NCI-H748 treated with DMSO at 0.1 percent for 48 hours (cell line): ENCODE measurements at places on chromosomes 12 and 14.

DNA sequence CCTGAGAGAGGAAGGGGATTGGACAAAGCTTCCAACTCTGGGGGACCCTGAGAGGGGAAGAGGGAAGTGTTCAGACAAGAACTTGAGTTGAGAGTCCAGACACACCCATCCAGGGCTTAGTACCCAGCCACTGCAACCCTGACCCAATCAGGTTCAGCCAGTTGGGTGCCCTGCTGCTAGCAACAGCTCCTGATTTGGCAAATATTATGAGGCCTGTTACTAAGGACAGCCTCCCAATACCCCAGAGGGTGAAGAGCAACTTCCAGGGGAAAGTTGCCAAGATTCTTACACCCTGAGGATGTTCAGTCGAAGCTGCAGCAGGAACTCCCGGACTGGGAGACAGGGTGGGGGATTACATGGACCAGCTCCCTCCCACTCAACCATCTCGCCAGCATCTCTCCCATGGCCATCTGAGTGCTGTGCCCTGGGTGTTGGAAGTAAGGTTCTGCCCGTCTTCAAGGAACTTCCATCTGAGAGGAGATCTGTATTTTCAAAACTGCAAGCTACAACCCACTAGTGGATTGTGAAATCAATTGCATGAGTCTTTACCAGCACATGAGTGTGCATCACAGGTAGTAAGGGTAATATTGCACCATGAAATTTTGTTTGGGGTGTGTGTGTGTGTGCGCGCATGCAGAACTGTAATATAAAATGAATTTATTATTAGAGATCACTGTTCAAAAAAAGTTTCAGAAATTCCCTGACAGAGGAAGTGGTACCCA lies 11.5 kb upstream of the KRT78 start:
- no peak for DNase-seq

GRCh38 chr12:169528-170370 lies 44.2 kb downstream of the SLC6A12 start:
- DNase-seq: no peak

DNA sequence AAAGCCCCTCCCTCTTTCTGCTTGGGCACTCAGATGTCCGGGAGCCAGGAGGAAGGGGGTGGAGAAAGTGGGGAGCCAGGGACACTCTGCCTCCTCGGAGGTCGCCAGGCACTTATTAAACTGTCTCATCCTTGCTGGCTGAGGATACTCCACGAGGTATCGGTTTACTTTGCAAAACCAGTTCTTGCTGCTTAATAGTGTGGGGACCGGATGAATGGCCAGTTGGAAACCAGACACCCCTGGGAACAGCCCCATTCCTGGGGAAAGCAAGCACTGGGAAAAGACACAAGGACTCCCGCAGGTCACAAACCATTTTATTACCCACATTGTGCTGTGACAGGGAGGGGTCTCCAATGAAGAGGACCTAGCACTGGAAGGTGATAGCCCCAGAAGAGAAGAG lies 34.2 kb downstream of the CCDC88C start:
- DNase-seq: peak; percentile 90

- no peak for DNase-seq
Observed at GRCh38 chr14:75343911-75344310, 65.3 kb downstream of the FOS start.

- DNase-seq: no peak
Observed at GRCh38 chr12:56299308-56299852, 750 bp downstream of the CS start.

- no peak for DNase-seq
Observed at GRCh38 chr14:69572841-69573135, 1.9 kb downstream of the CCDC177 start.

DNA sequence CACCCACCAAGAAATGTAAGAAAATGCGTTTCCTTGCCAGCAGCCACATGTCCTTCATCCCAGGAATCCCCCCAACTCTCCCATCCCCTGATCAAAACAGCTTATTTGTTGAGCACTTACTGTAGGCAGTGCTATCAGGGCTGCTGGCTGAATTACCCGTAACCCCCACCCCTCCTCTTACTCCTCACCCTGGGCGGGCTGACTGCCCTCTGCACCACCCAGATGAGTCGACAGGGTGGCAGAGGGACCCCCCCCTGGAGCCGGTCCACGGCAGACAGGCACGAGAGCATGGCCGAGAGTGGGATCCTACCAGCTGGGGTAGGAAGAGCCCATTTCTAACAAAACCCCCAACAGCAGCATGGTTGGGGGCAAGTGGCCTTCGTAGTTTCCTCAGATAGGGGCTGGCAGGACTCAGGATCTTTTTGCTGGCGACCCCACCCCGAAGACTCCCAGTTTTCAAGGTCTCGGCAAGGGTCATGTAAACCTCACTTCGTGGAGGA lies 1.1 kb upstream of the RHOF start:
- DNase-seq: no peak

- DNase-seq: no peak
Observed at GRCh38 chr12:117530796-117531195, 169.4 kb upstream of the NOS1 start.

DNA sequence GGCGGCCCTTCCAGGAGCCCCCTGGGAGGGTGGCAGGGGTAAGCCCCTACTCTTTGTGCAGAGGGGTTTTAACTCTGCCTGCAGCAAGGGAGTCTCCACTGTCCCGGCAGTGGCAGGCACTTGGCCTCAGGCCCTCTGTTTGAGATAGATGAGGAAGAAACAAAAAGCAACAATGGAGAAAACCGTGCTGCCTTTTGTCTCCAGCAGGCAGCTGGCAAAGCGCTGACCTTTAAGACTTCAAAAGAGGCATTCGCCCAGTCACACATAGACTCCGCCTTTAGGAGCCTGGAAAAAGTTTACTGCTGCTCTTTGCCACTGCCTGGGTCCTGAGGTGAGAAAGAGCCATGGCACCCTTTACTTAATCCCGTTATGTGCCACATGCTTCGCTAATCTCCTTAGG lies 158.2 kb upstream of the NTF3 start:
- no peak for DNase-seq

DNA sequence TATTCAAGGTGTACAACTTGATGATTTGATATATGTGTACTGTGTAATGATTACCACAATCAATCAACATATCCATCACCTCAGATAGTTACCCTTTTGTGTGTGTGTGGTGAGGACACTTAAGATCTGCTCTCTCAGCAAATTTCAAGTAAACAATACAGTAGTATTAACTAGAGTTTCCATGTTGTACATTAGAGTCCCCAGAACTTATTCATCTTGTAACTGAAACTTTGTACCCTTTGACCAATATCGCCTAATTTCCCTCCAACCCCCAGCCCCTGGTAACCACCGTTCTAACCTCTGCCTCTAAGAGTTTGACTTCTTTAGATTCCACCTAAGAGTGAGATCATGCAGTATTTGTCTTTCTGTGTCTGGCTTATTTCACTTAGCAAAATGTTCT lies 12.1 kb downstream of the ADCK1 start:
- no peak for DNase-seq

DNA sequence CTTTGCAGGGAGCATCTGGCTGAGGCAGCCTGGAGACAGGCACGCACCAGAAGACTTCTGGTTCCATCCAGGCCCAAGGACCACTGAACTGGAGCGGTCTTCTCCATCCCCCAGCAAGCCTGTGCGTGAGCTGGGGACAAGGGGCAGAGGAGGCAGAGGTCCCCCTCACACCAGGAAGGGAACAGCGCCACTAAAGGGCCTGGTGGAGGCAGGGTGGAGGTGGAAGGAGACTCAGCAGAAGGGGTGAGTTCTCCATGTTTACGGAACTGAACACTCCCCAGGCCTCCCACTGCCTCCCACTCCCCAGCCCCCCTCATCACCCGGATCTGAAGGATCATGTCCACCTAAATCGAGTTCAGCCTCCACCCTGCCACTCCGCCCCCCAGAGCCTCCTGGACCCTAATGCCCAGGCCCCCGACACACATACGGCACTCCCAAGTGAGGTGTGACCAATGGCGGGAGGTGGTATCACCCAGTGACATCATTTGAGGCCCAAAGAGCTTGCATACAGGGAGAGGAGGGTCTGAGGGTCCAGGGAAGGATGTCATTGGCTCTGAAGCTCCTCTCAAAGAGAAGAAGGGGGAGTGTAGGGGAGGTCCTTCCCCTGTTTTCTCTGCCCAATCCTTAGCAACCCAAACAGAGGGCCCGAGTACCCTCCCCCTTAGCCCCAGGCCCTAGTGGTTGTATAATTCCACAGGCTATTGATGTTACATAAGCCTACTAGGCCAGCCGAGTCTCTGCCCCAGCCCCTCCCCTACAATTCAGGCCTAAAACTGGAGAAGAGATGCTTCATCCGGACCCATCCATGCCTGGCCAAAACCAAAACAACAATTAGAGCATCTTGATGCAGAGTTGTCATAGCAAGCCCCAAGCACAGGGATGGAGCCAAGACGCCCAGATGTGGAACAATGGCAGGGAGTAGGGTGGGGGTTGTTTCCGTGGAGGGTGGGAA lies 1.0 kb downstream of the FAIM2 start:
- no peak for DNase-seq

GRCh38 chr14:37428954-37429353 lies 166.1 kb downstream of the FOXA1 start:
- DNase-seq: no peak

DNA sequence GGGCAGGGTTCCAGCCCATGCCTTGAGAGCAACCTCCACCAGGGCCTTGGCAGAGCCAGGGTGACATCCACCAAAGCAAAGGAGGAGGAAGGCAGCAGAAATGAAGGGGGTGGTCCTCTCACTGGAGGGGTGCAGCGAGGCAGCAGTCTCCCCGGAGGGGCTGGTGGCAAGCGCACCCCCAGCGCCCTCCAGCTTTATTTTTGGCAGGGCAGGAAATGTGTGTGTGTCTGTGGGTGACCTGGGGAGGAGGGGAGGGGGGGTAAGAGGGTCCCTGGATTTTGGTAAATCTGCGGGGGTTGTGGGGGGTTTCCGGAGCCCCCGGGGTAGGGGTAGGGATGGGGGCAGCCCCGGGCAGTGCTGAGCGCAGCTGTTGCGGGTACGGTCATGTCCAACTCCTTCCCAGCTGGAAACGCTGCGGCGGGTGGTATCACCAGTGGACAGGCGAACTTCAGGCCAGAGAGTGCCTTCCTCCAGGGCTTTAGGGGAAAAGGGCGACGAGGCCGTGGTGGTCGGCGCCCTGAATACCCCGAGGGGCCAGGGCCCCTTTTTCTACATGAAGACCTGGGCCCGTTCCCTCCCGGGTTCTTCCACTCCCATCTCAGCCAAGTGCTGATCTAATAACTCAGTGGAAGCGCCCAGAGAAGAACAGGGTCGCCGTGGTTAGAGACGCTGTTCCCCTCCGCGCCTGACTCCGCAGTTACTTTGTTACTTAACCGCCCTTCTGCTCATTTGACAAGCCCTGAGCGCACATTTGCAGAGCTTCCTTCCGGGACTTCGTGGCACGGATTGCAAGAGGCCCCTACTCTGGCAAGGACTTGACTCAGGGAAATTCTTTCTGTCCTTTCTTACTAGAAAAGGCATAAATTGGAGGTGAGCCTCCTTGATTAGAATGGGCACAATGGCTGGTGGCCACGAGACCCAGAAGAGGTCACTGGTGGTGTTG lies 55.2 kb downstream of the FOS start:
- no peak for DNase-seq

- peak; percentile 42 for DNase-seq
Observed at GRCh38 chr12:78331181-78331580, 500.5 kb downstream of the NAV3 start.

DNA sequence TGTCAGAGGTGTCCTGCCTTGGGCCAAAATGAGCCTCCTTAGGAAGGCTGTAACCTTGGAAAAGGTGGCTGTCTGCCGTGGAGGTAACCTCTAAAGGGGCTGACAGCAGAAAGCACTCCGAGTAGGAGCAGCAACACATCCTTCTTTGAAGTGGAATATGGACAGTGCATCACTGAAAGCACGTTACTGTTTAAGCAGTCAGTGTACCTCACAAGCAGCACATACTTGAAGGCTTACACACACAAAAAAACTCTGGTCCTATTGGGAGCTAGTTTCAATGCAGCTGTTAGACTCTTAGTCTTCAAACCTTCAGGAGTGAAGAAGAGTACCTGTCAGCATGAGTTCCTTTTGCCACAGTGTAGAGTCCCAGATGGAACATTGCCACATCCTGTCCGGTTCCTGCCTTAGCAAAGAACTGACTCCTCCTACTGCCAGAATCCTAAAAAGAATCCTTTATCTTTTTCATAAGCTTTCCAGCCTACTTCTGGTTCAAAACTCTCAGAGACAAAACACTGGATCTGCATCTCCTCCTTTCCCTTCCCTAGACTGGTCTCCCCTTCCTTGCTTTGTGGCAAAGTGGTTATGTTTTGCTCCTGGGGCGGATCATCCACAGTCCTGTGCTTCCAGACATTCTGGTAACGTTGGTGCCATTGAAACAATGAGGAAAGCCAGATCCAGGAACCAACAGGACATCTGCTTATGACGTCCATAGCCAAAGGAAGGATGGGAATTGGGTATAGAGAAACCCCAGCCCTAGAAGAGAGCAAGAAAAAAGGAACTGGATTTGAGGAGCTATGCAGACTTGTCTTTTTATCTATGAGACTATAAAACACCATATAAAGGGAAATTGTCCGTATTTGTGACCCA lies 8.5 kb upstream of the MDM1 start:
- DNase-seq: no peak

DNA sequence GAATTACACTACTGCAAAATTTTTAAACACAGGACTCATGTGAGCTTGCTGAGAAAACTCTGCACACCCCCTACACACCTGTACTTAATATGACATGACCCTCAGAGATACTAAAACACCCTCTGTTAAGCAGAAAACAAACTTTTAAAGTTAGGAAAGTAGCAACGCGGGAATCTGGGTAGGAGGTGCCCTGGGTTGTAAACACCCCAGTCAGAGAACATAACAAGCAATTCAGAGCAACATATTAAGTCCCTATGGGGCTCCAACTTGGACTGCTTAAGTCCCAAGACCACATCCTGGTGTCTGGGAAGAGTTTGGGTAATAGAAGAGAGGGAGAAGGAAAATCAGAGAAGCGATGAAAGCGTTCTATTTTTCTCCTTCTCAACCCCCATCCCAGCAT lies 1.2 kb downstream of the ATF7 start:
- no peak for DNase-seq

- DNase-seq: no peak
Observed at GRCh38 chr14:95725685-95726336, 11.9 kb upstream of the TCL1A start.

- DNase-seq: no peak
Observed at GRCh38 chr12:116319898-116320621, 42.6 kb upstream of the MED13L start.

- DNase-seq: no peak
Observed at GRCh38 chr14:75249958-75250336, 28.7 kb upstream of the FOS start.

GRCh38 chr14:35285168-35286002 lies 6.8 kb upstream of the PSMA6 start:
- DNase-seq: no peak

- no peak for DNase-seq
Observed at GRCh38 chr12:7006639-7007038, 11.6 kb downstream of the LPCAT3 start.
